ENCODE measurements at places on chromosomes 3 and 15. TPM values are rescaled to one million over a fixed set of nuclear protein-coding genes. Genes with fewer than 3 reads are reported as not detected.
A peak's percentile ranks its signal among the peaks of the same experiment; 100 is the strongest.

The VEPH1 gene
- polyA plus RNA-seq, result 9.1 TPM

The LRRC31 gene
- not detected for polyA plus RNA-seq

The LMOD3 gene
- not detected for polyA plus RNA-seq

The RAD54L2 gene
- polyA plus RNA-seq, result 8.2 TPM

The GOLGA8N gene
- polyA plus RNA-seq, result 0.54 TPM

The TMEM45A gene
- 6.9 TPM for polyA plus RNA-seq

The ZBED2 gene
- not detected for polyA plus RNA-seq

The SLC38A3 gene
- 4.7 TPM for polyA plus RNA-seq

The ZIC4 gene
- 0.03 TPM for polyA plus RNA-seq

DNA sequence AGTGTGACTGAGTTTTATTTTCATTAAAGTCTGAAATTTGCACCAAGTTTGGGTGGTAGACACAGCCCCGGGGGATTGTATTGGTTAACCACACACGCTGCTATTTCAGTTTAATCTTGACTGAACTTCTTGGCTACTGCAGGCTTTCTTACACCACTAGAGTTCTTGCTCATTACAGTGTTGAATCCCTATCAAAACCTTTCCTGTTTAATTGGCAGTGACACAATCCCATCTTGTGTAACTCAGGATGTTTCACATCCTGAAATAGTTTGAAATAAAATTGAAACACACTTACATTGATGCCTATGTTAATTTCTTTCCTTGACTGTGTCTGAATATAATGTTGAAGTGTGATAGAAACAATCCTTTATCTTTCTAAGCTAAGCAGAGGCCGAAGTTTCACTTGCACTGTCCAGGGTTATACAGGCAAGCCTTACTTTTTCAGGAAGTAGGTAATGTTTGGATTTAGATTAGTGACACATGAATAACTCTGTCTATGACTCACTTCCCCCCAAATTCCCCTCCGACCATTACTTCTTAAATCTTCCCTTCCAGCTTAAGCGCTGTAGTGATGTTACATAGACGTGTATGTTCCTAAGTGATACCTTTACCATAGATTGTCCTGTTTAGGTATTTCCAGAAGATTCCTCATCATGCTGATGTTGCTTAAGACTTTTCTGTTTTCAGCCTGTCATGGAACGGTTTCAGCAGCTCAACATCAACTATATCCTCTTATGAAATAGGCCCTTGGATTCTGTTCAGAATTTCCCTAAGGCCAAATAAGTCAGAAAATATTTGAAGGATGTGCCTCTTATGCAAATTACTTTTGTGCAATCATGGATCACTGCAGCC, 16.8 kb downstream of the ATG7 start:
- H3K27me3 ChIP-seq, result no peaks in the 10 kb centered on the region
- no peak for DNase-seq
- H3K4me1 ChIP-seq, result no peaks in the 10 kb centered on the region
- H3K36me3 ChIP-seq, result no peaks in the 10 kb centered on the region
- no peak overlapping the region for H3K27ac ChIP-seq

- H3K4me1 ChIP-seq, result no peaks in the 10 kb centered on the region
- no peaks in the 10 kb centered on the region for H3K36me3 ChIP-seq
- no peaks in the 10 kb centered on the region for H3K27me3 ChIP-seq
- H3K4me3 ChIP-seq, result no peak overlapping the region
- no peak for DNase-seq
Observed at GRCh38 chr15:35705030-35705883, 159.3 kb upstream of the DPH6 start.

GRCh38 chr15:76978522-76979330, 16.2 kb upstream of the PSTPIP1 start:
- no peak for DNase-seq
- no peaks in the 10 kb centered on the region for H3K36me3 ChIP-seq
- no peaks in the 10 kb centered on the region for H3K4me1 ChIP-seq

DNA sequence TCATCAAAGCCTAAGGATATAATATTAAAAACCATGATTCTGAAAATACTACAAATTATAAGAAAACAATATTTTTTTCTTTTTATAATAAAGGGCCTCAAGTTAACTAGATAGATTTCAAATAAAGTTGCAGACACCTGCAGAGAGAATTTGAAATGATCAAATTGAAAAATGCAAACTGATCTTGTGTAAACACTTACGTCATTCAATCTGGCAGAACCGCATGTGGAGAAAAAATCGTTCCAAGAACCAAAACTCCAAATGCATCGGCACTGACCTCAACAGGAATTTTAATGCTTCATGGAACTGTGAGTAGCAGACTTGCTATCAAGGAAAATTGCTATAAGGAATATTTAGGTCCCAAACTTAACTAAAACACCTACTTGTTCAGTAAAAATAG, 17.2 kb downstream of the CPA3 start:
- H3K27ac ChIP-seq, result no peak overlapping the region
- no peaks in the 10 kb centered on the region for H3K4me1 ChIP-seq

DNA sequence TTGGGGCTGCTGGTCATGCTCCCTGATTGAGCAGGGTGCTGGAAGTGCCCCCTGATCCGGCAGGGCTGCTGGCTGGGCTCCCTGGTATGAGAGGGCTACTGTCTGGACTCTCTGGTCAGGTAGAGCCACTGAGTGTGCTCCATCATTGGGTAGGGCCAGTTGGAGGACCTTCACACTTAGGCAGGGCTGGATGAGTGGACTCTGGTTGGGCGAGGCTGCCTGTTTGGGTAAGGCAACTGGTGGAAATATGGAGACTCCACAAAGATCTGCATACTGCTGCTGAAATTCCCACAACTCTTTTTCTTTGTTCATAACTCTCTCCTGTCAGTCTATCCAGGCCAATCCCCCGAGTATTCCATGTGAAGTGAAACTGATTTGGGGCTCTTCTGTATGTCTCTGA, 80.8 kb downstream of the CD200 start:
- no peak overlapping the region for H3K4me3 ChIP-seq
- H3K36me3 ChIP-seq, result peaks cover 14% of the 10 kb centered on the region
- DNase-seq, result no peak

GRCh38 chr3:114557791-114558190, 264.0 kb downstream of the TIGIT start:
- H3K4me3 ChIP-seq, result no peak overlapping the region
- no peaks in the 10 kb centered on the region for H3K4me1 ChIP-seq
- H3K36me3 ChIP-seq, result no peaks in the 10 kb centered on the region
- no peak overlapping the region for H3K27ac ChIP-seq

DNA sequence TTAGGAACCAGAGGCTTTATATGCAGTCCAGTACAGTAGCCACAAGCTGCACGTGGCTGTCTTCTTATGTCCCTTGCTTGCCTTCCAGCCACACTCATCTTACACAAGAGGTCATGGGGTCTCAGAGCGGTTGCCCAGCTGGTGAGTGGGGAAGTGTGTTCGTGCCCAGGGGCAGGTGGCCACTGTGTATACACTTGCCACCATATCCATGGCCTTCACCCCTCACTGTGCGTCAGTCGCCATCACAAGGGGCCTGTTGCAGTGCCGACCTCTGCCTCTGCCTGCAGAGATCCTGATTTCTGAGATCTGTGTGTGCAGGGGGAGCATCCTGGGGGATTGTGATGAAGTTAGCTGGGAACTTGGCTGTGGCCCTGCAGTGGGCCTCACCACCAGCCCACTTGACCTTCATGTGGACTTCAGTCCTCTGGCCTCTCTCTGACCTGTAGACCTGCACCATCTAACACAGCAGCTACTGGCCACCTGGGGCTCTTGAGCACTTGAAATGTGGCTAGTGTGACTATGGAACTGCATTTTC, 43.1 kb upstream of the SACM1L start:
- no peak for DNase-seq
- no peak overlapping the region for H3K4me3 ChIP-seq
- H3K27ac ChIP-seq, result no peak overlapping the region

GRCh38 chr3:100256731-100257151, 4.1 kb upstream of the TBC1D23 start:
- no peaks in the 10 kb centered on the region for H3K36me3 ChIP-seq
- H3K27ac ChIP-seq, result no peak overlapping the region
- no peak for DNase-seq
- no peak overlapping the region for H3K4me3 ChIP-seq
- H3K27me3 ChIP-seq, result no peaks in the 10 kb centered on the region
- H3K4me1 ChIP-seq, result no peaks in the 10 kb centered on the region

DNA sequence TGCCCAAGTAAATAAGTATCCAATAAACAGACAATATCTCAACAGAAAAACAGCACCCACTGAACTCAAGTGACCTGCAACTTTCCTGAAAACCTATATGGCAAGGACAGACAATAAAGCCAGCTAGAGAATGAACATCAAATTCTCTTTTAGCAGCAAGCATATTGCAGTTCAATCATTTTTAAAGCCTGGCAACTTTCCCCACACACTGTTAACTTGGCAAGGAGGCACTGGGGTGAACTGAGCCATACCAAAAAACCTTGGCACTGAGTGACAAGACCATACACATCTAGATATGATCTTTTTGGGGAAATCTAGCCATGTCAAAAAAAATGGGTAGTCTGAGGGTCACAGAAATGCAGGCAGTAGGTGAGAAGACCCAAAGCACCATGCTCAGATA, 174.6 kb downstream of the STT3B start:
- 0 out of 2 replicates have a peak, but pooled peaks cover 3% of the 10 kb centered on the region for H3K4me1 ChIP-seq
- peaks cover under 1% of the 10 kb centered on the region for H3K36me3 ChIP-seq
- DNase-seq, result no peak
- H3K27me3 ChIP-seq, result no peaks in the 10 kb centered on the region
- no peak overlapping the region for H3K4me3 ChIP-seq

- no peaks in the 10 kb centered on the region for H3K27me3 ChIP-seq
- no peaks in the 10 kb centered on the region for H3K4me1 ChIP-seq
- no peak for DNase-seq
- no peak overlapping the region for H3K4me3 ChIP-seq
- H3K27ac ChIP-seq, result no peak overlapping the region
- H3K36me3 ChIP-seq, result no peaks in the 10 kb centered on the region
Observed at GRCh38 chr3:56815589-56815988, 13.8 kb upstream of the ARHGEF3 start.

DNA sequence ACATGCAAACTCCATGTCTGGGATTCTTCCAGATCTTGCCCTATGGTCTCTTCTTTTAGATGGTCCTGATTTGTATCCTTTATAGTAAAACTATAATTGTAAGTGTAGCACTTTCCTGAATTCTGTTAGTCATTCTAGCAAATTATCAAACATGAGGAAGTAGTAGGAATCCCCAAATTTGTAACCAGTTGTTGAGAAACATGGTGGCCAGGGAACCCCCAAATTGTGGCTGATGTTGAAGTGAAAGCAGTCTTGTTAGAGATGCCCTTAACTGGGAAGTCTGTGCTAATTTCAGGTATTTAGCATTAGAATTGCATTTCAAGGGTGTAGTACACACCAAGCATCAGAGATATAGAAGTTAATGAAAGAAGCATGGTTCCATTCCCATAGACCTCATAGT, 180.4 kb upstream of the STT3B start:
- no peaks in the 10 kb centered on the region for H3K36me3 ChIP-seq
- no peak for DNase-seq
- H3K27me3 ChIP-seq, result no peaks in the 10 kb centered on the region
- H3K4me3 ChIP-seq, result no peak overlapping the region

DNA sequence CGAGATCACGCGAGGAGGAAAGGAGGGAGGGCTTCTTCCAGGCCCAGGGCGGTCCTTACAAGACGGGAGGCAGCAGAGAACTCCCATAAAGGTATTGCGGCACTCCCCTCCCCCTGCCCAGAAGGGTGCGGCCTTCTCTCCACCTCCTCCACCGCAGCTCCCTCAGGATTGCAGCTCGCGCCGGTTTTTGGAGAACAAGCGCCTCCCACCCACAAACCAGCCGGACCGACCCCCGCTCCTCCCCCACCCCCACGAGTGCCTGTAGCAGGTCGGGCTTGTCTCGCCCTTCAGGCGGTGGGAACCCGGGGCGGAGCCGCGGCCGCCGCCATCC, 1.1 kb upstream of the SETD5 start:
- H3K27me3 ChIP-seq, result no peaks in the 10 kb centered on the region
- no peak for DNase-seq
- H3K4me1 ChIP-seq, result peaks cover 5% of the 10 kb centered on the region
- peak overlapping the region; percentile 89 for H3K27ac ChIP-seq
- peaks cover 21% of the 10 kb centered on the region for H3K36me3 ChIP-seq

DNA sequence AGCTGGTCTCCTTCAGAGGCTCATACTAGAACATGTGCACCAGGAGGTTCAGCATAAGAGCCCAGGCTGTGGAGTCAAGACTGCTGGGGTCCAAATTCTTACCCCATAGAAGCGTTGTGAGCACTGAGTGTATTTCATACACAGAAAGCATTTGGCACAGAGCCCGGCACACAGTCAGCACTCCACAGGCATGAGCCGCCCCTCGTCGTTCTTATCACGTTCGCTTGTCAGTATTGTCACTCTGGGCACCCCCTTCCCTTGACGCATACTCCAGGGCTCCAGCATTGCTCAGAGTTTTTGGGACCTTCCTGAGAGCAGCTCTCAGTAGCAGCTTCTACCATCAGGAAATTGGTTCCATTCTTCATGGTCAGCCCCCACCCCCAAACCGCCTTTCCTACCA, 25.2 kb downstream of the CORO2B start:
- H3K4me1 ChIP-seq, result peaks cover 9% of the 10 kb centered on the region
- no peak for DNase-seq
- H3K36me3 ChIP-seq, result no peaks in the 10 kb centered on the region
- H3K27me3 ChIP-seq, result no peaks in the 10 kb centered on the region

DNA sequence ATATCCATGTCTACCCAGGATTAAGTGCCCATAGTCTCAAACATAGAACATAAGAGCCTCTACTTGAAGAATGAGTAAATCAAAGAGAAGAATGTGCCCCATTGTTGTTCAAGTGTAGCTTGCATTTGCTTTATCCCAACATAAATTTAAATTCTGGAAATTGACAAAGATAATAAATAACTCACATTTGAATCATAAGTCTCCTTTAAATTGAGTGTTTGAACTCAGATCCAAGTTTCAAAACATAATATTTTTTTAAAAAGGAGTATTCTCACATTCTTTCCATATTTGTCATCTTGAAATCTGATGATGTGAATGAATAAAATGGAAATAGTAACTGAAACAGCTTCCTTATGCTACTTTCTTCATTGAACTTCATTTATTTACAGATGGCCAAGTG, 135.2 kb downstream of the MECOM start:
- no peak overlapping the region for H3K27ac ChIP-seq
- H3K4me1 ChIP-seq, result no peaks in the 10 kb centered on the region
- no peaks in the 10 kb centered on the region for H3K27me3 ChIP-seq
- DNase-seq, result no peak
- no peaks in the 10 kb centered on the region for H3K36me3 ChIP-seq

DNA sequence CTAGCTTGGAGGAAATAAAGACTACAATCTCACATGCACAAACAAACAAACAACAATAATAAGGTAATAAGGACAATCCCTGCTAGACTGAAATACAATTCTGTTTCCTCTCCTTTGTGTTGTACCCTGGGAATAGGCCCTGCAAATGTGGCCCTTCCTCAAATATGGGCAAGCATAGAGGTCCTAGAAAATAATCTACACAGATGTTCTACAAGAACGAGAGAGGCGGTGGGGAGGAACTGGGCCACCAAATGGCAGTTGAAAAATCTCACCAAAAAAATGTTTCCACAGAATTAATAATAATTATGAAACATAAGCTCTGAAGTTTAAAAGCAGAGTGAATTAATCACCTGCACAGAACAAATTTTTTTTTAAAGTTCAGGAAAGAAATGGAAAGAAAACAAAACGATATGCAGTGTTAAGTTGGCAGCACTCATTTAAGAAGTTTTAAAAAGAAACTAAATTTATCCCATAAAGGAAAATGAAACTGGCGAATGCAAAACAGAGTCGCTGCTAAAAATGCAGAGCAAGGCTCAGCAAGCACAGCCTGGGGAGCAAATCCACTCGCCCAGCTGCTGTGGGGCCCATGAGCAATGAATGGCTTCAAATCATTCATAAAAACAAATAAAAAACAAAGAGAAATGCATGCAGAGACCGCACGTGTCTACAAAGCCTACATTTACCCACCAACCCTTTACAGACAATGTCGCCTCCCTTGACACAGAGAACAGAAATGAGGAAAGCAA, 475.4 kb downstream of the OCA2 start:
- H3K27me3 ChIP-seq, result no peaks in the 10 kb centered on the region
- H3K4me3 ChIP-seq, result no peak overlapping the region
- no peaks in the 10 kb centered on the region for H3K36me3 ChIP-seq
- no peaks in the 10 kb centered on the region for H3K4me1 ChIP-seq
- no peak overlapping the region for H3K27ac ChIP-seq
